ENCODE measurements at places on chromosomes 12 and 14.

- DNase-seq: no peak
Measured at GRCh38 chr12:75760573-75761294, 249.3 kb upstream of the KRR1 start.

- DNase-seq: peak; percentile 82
Measured at GRCh38 chr12:3752741-3753486, at the start of gene CRACR2A. Gene CRACR2A (minus strand): TSS chr12:3753109. CDS start chr12:3696999, 56,110 bp downstream.

- no peak for DNase-seq
Measured at GRCh38 chr14:29176876-29177275, 410.3 kb downstream of the FOXG1 start.

- DNase-seq: no peak
Measured at GRCh38 chr14:70317969-70318634, 41.4 kb downstream of the COX16 start.

- DNase-seq: no peak
Measured at GRCh38 chr12:87413784-87414183, 615.4 kb downstream of the C12orf50 start.

DNA sequence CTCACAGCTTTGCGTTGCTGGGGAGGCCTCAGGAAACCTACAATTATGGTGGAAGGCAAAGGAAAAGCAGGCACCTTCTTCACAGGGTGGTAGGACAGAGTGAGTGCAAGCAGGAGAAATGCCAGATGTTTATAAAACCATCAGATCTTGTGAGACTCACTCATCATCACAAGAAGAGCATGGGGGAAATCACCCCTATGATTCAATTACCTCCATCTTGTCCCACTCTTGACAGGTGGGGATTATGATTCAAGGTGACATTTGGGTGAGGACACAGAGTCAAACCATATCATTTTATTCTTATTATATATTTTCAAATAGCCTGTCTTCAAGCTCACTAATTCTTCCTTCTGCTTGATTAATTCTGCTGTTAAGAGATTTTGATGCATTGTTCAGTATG, 665.3 kb downstream of the TRHDE start:
- DNase-seq: no peak

DNA sequence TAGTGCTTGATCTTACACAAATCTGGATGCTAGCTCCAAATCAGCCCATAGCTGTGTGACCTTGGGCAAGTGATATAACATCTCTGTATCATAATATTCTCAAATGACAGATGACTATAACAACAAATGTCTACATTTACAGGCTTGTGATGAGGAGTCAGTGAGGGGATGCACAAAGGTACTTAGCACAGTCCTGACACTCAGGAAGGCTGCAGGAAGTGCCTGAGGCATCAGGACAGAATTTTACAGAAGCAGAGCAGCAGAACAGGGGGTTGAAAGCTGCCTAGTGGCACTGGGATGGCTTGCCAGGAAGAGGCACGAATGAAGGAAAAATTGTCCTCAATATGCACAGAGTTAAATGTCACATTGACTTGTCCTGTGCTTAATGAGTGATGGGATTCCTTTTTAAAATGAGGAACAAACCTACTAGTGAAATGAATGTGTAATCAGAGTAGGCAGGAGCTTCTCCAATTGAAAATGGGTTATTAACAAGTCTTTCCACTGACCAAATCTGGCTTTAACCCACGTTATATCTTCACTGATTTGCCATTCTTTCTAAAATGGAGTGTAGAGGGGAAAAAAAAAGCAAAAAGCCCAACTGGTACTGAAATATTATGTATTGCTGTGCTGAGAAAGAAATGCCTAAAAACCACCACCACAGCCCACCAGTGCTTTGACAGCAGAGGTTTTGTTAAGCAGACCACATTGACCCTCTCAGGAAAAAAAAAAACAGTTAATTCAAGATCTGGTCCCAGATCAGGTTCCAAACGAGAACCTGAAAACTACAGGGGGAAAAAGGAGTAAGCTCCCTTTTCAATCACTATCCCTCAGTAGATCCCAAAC, 11.6 kb downstream of the BTG1 start:
- DNase-seq: no peak

DNA sequence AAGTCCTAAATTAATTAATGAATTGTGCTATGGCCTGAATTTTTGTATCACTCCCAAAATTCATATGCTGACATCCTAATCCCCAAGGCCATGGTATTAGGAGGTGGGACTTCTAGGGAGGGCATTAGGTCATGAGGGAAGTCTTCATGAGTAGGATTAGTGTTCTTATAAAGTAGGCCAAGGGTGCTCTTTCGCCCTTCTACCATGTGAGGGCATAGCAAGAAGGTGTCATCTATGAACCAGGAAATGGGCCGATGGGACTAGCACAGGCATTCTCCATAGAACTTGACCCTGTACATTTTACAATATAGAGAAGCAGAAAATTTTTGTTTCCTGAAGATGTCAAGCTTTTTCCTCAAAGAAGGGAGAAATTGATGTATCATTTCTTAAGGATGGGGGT, 12.5 kb downstream of the SYT10 start:
- DNase-seq: no peak

GRCh38 chr14:70641548-70642302, at the start of gene TTC9:
Gene TTC9 (plus strand): TSS chr14:70641916. CDS start chr14:70642130, 214 bp downstream.
- DNase-seq: peak; percentile 31

DNA sequence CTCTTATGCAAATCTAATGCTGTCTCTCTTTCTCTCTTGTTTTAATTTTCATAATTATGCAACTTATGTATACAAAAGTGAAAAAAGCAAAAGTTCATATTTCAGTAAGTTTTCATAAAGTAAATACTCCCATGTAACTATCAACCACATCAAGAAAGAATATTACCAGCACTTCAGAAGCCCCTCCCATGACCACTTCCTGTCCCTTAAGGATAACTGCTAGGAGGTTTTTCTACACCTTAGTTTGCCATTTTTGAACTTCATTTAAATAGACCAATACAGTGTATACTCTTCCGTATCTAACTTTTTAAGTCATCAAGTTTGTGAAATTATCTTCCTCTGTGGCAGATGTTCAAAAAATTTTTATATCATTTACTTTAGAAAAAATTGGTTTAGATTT, 547 bp upstream of the OR4K15 start:
- DNase-seq: no peak

DNA sequence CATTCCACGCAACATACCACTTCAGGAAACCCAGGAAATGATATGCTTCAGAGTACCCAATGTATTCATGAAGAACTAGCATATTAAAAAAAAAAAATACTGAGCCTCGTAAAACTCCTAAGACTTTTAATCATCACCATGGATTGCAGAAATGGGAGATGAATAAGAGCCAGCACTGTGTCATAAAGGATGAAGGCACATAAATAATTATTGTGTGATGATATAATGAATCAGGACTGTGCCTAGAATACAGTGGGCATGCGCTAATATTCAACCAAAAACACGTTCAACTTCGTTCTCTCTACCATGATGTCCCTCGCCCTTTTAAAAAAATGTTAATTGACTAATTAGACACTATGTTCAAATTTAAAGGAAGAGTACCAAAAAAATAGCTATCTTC, 68.7 kb downstream of the CIT start:
- no peak for DNase-seq

DNA sequence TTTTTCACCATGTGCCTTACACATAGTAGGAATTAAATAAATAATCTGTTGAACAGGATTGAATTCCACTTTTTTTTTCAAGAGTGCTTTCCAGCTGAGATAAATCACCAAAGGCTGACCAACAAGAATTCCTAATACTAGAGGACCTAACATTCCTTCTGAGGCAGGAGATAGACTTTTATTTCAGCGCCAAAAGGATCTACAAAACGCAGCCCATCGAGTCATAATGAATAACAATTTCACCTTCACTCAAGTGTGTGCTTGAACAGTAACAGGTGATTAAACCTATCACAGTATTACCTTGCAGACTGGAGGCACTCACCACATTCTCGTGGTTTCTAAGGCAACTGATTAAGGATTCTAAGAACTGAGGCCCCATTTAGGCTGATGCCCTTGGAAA, 224.3 kb upstream of the ATP2B1 start:
- DNase-seq: no peak

GRCh38 chr14:81350344-81351130, 49.6 kb downstream of the STON2 start:
- no peak for DNase-seq
